ENCODE measurements at places on chromosomes 3 and 15.

DNA sequence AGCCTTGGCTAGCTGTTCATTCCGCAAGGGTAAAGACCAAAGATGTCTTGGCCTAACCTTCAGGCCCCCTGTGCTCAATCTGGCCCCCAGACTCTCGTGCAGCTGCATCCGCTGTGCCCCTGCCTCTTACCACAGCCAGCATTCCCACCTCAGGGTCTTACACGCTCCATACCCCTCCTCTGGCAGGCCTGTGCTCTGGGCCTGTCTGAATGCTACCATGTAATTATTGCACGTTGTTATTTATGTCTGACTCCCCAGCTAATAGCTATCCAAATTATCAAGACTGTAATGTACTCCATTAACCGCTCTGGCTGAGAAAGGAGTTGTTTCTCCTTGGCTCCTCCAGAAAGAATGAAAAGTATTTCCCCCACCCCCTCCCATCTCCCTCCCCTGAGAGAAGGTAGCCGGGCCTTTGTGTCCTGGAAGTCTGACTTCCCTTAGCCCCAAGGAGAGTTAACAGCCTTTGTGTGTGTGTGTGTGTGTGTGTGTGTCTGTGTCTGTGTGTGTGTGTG is 54.5 kb upstream of the UBE2E1 start:
- DNase-seq = no peak

GRCh38 chr15:67696087-67696486 is 129.2 kb upstream of the SKOR1 start:
- no peak for DNase-seq

- DNase-seq = no peak
Measured at GRCh38 chr15:84685304-84685703, 27.3 kb upstream of the NMB start.

- no peak for DNase-seq
Measured at GRCh38 chr3:59510576-59510975, 460.8 kb upstream of the CFAP20DC start.

DNA sequence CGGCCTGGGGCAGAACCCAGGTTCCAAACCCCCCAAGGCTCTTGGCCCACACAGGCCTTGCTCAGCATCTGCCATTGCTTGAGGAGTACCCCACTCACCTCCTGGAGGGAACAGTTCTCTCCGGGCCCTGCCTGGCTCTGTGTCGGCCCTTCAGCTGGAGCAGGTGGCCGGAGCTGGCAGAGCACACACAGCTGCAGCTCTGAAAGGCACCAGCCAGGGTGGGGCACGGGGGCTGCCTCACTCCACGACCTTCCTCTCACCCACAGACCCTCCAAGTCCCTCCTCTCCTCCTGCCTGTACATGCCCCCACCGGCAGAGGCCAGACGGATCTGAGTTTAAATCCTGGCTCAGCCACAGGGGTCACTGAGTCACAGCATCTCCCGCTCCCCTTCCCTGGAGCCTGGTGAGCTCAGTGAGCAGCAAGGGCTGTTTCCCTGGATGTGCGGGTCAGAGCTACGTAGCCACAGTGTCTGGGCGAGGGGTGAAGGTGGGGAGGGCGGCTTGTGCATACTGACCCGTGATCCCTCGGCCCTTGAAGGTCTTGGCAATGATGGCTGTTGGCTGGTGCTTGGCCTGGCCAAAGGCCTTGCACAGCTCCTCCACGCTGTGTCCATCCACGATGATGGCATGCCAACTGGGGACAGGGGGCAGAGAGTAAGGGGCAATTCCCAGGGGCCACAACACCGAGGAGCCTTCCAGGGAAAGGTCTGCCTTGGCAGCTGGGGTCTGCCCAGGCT is 23.0 kb downstream of the TKT start:
- no peak for DNase-seq

GRCh38 chr15:69724333-69724732 is 271.7 kb downstream of the RPLP1 start:
- no peak for DNase-seq

- no peak for DNase-seq
Measured at GRCh38 chr15:63373330-63373729, 8.3 kb downstream of the CA12 start.

DNA sequence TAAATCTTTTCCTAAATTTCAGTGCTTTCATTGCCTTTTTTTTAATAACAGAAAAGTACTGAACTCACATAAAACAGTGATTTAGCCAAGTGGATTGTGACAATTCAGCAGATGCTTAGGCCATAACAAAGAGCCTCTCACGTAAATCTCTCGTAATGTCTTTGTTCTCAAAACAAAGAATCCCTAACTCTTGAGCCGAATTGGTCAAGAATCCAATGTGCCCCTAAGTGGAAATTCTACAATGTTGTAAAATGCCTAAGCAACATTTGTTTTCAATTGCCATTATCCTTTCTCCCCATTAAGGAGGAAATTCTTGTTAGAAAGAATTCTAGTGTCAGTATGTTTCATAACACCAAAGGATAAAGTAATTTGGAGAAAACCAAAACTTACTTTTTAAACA is 235.7 kb upstream of the THBS1 start:
- no peak for DNase-seq

- no peak for DNase-seq
Measured at GRCh38 chr3:152508705-152509104, 240.0 kb downstream of the MBNL1 start.

DNA sequence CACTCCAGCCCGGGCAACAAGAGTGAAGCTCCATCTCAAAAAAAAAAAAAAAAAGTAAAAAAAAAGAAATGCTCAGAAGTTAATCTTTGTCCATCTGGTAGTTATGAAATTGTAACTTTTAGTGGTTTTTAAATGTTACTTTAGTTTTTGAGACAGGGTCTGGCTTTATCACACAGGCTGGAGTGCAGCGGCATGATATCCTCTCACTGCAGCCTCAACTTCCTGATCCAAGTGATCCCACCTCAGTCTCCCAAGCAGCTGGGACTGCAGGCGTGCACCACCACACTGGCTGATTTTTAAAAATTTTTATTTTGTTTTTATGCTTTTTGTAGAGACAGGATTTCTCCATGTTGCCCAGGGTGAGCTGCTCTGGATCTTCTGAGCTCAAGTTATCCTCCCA is 1.3 kb downstream of the RNU5B-1 start:
- no peak for DNase-seq

GRCh38 chr3:191339316-191339917 is 9.1 kb upstream of the UTS2B start:
- DNase-seq = no peak

DNA sequence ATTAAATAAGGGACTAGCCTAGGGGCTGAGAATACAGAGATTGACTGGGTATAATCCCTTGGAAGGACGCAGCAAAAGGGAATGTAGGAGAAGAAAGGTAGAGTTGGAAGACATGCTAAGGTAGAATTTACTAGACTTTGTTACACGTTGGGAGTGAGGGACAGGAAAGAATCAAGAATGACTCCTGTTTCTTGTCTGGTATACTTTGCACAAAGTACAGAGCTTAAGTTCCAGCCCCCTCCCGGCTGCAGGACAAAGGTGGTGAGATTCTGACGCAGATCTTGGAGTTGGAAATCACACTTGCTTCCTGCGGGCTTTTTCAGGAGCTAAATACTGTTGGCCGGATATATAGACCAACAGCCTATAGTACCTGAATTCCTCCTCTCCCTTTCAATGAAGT is 895 bp downstream of the HYKK start:
- no peak for DNase-seq

DNA sequence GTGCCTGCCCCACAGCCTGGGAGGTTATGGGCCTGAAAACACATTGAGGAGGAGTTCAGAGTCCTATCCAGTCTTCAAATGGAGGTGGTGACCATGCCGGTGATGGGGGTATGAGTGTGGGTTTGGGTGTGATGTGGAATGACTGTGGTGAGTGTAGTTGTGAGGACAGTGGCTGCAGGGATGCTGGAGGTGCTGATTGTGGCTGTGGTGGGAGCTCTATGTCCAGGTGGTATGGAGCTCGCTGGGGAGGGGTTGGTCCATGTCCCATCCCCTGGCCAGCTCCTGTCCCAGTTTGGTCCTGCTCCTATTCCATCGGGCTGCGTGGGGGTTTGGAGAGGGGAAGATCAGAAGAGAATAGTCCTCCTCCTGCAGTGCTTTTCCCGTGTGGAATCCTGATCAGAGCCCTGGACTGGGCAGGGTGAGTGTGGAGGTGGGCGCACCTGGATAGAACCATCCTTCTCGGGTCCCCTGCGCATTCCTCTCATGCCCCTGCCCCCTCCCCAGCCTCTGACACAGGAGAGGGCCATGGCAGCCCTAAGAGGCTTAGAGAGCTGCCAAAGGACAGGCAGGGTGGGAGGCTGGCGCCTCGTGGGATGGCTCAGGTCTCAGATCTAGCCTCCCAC is 23.0 kb upstream of the GOLGA6C start:
- DNase-seq = no peak

DNA sequence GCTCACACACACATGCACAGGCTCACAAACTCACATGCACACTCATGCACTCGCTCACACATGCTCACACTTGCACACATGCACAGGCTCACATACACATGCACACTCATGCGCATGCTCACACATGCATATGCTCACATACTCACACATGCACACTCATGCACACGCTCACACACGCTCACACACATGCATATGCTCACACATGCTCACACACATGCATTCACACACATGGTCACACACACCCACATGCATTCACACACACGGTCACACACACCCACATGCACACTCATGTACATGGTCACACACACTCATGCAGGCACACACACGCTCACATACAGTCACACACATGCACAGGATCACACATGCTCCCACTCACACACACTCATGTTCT is 132.8 kb upstream of the SMAD3 start:
- no peak for DNase-seq

DNA sequence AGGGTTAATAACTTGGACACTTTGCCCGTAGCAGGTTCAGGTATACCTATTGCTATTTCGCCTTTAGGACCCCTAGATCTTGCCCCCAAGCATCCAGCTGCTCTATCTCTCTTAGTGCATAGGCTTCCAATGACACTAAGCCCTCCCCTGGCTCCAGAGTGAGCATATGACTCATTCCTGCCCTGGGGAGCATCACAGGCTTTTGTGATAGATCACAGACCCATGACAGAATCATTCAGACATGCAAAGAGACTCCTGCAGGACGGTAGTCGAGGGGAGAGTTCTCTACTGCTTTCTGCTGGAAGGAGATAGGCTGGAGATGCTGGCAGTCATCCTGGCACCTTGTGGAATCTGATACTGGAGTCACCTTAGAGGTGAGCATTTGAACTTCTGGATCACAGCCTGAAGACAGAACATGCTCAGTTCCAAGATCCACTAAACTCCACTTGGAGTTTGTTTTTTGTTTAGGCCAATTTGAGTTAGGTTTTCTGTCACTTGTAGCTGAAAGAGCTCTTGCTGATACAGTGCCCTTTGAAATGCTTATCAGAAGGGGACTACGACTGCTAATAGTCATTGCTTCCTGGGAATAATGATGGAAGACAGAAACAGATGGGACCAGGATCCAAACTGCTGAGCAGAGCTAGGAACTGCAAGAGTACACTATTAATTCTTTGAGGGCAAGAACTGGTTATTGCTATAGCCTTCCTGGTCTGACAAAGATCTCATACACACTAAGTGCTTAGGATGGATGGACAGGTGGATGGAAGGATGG is 11.0 kb downstream of the LYSMD2 start:
- no peak for DNase-seq

DNA sequence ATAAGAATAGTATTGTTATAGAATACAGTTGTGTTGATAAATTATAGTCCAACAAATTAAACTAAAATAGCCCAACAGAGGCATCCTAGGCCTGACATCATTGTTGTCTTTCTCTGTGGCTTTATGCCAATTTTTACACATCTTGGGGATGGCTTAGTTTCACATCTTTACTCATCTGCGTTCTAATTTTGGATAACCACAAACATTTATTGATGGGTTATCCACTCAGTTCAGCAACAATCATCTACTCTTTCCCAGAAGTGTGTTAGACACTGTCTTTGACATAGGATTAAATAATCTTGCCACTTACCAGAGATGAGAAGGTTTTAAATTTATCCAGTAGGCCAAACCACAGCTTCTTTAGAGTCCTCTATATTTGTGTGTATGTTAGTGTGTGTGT is 120.8 kb upstream of the PHLDB2 start:
- DNase-seq = no peak

DNA sequence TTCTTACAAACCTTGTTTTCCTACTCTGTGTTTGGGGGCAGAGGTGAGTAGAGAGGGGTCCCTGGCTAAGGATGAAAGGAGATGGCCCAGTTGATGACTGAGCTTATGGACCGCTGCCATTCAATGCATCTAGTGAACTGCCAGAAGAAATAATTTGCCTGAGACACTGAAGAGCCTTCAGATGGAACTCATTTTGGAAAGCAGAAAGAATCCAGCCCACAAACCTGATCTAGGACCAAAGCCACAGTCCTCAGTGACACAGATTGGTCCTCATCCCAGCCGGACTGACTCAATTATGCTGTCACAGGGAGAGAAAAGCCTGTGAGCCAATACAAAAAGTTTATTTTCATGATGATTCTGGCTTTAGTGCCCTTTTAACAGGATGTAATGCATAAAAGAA is 82.7 kb downstream of the CD47 start:
- DNase-seq = no peak

GRCh38 chr3:158217992-158218391 is 108.1 kb downstream of the RSRC1 start:
- no peak for DNase-seq

DNA sequence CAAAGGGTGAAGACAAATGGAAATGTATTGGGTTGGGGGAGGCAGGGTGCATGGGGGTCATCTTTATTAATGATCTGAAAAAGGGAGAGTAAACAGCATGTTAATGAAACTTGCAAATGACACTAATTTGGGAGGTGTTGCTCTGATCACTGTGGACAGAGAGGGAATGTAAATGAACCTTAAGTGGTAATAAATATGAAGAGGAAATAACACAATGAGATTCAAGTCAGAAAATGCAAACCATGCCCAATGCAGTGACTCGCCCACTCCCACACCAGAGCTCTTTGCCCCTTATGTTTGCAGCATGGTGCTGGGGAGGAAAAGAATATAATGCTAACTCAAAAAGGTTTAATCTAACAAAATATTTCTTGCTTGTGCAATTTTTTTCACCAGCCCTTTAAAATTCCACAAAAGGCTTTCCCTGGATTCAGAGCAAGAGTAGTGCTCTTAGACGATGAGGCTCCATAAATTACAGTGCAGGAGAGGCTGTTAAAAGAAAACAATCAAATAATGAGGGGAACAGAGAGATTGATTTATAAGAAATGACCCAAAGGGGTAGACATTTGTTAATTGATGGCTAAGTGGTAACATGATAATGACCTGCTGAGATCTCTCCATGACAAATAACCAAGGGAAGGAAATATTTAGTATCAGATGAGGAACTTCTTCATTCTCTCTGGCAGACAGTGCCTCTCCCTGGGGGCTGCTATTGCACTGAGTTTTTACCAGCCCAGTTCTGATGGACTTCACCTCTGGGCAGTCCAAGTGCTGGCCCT is 210.0 kb upstream of the PPP2R3A start:
- DNase-seq = no peak

DNA sequence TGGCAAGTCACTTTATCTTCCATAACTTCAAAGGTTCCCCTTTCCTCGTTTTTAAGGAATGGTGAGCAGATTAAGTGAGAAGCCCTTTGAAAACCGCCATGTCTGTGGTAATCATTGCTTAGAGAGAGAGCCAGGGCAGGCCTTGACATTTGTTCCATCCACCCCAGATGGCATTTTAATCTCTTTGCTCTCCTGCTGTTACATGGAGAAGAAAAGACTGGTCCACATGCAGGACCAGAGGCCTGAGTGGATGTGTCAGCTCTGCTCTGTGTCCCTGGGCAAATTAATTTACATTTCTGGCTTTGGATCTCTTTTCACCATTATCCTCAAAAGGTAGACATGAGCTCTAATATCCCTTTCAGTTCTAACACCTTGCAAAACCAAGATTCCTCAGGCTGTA is 157.3 kb upstream of the LPP start:
- DNase-seq = no peak

GRCh38 chr15:78810003-78810361 is 1.3 kb downstream of the ADAMTS7 start:
- no peak for DNase-seq

- no peak for DNase-seq
Measured at GRCh38 chr3:198030726-198031125, 70.7 kb downstream of the LMLN start.
